ENCODE measurements at places on chromosomes 11 and 22.

GRCh38 chr11:985406-985805 lies 51.1 kb downstream of the MUC6 start:
- DNase-seq = no peak

DNA sequence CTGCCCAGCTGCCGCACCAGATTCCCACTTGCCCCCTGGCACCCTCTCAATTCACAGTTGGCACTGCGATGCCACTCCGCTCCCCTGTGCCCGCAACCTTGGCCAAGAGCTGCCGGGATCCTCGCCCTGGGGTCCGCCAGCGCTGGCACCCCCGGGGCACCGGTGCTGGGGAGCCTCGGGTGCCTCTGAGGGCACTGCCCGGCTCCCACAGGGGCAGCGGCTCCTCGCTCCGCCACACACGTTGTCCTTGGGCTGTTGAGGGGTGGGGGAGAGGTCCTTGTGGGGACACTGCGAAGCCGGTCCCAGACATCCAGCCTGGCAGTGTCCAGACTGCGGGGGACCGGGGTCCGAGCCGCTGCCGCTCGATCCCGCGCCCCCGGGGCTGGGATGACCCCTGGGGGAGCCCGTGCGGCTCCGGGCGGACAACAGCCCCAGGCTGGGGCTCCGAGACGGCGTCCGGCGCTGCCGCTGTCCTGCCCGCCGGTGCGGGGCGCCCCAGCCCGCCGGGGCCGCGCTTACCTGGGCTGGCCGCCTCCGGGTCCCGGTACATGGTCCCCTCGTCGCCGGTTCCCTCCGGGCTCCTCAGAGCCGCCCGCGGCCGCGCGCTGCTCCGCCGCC lies 496 bp downstream of the SYT7 start:
- DNase-seq = no peak

DNA sequence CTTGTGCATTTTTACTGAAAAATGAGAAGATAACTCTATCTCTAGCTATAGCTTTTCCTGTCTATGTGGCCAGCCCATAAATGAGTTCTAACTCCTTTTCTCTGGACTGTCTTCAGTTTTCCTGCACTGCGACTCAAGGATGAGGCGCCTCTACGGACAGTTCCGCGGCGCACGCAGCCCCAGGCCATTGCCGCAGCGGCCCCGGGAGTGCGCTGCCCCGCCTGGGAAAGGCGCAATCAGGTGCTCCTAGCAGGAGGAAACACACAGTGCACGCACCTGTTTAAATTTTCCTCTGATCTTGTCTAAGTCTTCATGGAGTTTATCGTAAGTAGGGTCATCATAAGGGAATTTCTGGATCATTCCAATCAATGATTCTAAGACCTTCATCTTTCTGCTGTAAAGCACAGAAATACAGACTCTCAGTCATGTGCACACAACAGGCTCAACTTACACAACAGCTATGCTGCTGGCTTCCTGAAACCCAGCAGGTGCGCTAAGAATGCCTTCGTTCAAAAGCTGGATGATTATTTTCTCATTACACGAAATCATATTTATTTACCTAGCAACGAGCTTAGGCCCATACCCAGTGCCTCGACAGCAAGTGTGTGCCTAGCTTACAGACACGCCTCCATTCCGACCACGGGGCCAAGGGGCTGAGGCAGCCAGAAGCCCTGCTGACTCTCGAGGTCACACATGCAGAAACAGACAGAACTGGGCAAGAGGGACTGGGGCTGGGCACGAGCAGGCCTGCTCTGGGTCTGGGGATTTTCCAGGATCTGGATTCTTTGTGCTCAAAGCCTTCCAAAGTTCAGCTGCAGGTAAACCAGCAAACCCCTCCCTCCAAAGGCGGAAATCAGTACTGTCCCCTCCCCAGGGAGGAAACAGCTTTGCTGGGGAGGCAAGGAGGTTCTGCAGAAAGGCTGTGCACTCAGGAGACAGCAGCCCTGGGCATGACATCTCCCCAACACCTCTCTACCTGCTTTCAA lies 7.2 kb downstream of the LTO1 start:
- no peak for DNase-seq

DNA sequence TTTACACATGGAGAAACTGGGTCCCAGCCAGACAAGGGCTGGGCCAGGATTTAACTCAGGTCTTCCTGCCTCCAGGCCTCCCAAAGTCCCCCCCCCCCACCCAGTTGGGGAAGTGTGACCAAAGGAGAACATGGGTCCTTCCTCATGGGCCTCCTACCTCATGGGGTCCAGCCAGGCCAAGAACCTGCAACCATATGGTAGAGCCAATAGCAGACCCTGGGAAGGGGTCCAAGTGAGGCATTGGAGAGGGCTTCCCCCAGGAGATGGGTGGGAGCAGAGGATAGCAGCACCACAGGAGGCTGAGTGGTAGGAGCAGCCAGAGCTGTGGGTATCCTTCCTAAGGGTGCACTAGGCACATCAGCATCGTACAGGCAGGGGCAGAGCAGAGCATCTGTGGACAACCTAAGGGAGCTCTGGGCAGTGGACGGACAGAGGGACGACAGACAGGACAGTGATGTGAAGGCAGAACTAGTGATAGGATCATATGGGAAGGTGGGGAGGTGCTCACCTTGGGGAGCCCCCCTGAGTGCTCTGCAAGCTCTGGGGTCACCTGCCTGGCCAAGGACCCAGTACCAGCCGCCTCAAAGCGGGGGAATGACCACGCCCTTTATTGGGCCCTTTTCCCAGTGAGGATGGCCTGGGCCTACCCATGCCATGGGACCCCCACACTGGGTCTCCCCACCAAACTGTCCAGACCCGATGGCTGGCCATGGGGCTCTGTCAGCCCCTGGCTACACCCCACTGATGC lies 4.5 kb downstream of the ARVCF start:
- no peak for DNase-seq

GRCh38 chr11:103582351-103582909 lies 454.0 kb upstream of the DDI1 start:
- DNase-seq = no peak

DNA sequence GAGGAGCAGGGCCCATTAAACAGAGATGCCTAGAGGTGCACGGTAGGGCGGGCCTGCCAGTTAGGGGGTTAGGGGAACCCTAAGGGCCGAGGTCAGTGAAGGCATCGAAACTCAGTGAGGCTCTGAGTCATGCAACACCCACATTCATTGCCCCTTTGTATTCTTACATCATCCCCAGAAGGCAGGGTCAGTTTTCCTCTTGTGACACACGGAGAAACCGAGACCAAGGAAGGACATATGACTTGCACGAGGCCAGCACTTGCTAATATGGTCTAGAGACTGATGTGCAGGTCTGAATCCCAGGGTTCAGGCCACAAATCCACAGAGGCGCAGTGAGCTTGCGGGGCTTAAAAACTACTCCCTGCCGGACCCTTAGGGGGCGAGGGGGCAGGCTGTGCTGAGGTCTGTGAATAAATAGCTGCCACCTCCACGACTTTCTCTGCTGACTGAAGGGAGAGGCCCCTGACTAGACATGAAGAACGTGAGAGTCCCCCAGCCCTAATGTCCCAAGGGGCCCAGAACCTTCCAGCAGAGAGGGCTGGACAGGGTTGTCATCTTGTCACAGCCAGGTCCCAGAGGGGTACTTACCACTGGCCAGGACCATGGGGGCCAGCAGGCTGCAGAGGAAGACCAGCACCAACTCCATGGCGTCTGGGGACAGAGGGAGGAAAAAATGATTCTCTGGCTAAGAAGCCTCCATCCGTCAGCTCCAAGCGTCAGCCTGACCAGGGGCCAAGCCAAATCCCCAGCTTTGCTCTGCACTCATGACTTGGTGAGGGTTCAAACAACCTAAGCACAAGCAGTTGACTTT lies 17.8 kb upstream of the FXYD2 start:
- no peak for DNase-seq

DNA sequence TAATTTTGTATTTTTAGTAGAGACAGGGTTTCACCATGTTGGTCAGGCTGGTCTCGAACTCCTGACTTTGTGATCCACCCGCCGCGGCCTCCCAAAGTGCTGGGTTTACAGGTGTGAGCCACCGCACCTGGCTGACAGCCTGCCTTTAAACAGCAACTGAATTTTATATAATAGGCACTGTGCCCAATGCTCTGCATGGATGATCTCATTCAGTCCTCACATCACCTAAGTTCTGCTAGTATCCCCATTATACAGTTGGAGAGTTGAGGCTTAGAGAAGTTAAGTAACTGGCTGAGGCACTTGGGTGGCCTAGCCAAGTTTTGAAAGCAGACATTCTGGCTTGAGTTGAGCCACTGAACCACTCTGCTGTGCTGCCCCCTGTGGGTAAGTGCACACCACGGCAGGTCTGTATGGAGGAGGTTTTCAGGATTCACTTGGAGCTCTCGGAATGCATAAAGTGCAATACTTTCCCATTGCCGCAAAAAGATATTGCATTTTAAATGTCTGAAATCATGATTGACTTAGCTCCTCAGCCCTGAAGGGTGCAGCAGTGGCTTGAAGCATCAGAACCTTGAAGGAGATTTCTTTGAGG lies 112.4 kb downstream of the LDLRAD3 start:
- no peak for DNase-seq

DNA sequence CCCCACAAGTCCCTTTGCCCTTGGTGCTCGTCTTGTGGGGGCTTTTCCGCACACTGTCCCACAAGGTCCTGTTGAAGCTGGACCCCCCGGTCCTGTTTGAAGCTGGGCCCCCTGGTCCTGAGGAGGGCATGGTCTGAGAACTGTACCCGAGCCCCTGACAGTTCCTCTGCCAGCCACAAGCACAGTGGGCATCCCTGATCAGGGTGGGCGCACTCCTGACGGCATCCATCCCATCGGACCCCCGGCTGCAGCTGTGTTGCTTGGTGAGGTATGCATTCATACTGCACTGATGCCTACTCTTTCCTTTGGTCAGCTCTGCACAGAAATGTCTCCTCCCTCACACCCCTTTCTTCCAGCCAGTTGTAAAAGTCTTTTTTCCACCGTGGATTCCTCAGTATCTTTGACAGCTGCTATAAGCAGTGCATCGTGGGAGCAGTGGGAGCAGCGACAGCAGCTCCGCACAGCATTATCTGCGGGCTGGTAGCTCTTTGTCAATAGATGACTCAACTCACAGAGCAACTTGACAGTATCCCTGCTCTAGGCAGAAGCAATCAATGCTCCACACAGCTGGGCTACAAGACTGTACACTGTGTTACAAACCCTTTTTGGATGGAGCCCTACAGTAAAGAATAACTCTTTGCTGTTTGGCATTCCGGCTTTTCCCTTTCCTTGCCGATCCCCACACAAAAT lies 1030.8 kb upstream of the CCDC90B start:
- DNase-seq = no peak

DNA sequence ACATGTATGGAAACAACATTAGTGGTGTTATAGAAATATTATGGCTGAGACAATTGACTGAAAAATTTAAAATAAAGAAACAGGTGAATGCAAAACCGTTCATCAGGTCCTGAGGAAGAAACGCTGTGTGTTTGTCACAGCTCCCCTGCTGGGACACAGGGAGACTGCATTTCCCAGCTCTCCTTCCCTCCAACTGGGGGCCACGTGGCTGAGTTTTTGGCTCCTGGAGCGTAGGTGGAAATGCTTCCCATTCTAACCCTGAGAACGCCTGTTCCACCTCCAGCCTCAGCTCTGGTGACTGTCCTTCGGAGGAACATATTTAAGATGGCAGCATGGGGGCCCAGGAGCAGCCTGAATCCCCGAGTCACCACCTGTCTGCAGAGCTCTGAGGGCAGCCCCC lies 398.6 kb downstream of the BRD1 start:
- DNase-seq = no peak

DNA sequence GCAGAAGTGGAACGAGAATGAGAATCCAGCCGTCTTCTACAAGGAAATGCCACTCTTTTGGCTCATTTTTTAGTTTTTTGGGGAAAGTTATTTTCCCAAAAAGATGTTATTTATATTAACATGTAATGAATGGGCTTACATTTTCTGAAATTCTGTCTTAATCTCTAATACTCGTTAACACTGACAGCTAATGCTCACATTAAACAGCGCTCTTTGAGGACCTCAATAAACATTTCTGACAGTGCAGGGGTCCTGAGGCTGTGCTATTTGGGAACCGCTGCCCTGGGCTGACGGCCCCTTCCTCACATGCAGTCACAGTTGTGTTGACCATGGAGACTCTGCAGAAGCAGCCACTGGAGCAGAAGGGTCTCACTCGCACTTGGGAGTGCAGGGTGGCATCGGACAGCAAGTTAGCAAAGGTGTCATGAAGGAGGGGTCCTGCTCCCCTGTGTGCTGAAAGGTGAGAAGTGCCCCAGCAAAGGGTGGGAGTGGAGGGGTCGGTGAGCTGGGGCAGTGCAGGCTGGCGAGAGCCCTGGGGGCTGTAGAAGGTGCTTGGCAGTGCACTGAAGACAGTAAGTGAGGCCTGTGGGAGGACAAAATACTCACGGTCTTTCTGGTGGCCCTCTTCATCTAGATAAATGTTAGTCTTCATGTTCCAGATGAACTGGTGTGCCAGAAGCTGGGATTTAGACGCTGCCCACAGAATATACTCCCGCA lies 53.1 kb upstream of the SERPIND1 start:
- DNase-seq = no peak

- no peak for DNase-seq
Measured at GRCh38 chr11:8332196-8332595, 68.5 kb upstream of the LMO1 start.

DNA sequence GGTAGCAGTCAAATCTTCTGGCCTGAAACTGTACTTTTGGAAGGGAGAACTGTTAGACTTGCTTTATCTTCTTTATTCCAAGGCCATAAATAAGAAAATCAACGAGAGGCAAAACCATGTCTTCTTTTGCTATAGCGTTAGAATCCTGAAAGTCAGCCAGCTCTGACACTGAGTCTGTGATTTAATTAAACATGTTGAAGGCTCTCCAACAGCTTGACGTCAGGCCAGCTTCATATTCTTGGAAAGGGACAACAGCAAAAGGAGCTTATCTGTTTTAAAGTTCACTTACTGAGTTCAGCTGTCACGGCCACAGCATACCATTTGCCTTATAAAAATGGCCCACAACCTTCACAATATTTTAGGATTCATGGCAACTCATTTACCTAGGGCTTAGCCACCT lies 131.0 kb upstream of the LDLRAD3 start:
- no peak for DNase-seq

GRCh38 chr11:67581469-67581868 lies 2.1 kb upstream of the GSTP1 start:
- no peak for DNase-seq

DNA sequence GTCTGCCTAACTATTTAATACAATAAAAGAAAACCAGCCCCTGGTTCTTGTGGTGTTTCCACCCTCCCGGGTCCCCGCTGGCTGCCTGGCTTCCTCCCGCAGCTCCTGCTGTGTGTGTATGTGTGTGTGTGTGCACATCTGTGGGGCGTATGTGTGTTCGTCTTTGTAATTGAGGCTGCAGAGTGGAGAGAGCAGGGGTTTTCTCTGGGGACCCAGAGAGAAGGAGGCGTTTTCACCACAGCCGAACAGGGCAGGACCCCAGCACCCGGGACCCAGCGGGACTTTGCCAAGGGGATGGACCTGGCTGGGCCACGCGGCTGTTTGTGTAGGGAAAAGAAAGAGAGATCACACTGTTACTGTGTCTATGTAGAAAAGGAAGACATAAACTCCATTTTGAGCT lies 42.7 kb downstream of the IGLL1 start:
- DNase-seq = no peak

- no peak for DNase-seq
Measured at GRCh38 chr22:20153945-20154344, 3.1 kb upstream of the CCDC188 start.

Measured in stimulated activated CD4-positive, alpha-beta T cell treated with anti-CD3 and anti-CD28 coated beads, Interleukin-15, amount 100 ng/mL, for 1 hour (primary cell).